ENCODE measurements at places on chromosomes 12 and 14.

DNA sequence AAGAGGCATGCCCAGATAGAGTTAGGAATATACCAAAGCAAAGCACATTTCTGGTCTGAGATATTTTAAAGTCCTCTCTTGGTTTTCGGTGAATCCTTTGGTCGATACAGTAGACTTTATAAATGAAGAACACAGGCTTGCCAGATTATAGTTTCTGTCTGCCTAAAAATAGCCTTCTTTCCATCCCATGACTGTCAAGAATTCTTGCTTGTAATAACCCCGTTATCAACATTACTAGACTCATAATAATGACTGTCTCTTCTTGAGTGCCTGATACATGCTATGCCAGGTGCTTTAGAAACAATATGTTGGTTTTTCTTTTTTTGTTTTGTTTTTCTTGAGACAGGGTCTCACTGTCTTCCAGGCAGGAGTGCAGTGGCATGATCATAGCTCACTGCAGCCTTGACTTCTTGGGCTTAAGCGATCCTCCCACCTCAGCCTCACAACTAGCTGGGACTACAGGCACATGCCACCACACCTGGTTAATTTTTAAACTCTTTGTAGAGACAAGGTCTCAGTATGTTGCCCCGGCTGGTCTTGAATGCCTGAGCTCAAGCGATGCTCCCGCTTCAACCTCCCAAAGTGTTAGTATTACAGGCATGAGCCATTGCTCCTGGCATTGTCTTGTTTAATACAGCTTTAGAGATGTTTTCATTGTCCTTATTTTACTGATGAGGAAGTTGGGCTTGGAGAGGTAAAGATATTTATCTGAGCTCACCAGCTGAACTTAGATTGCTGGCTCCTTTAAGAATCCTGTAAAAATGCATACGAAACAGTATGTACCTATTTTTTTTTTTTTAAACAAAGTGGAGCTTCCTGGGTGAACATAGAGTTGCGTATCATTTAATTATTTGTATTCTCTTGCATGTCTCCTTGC is 30.4 kb downstream of the CHST11 start:
- no peak for DNase-seq

DNA sequence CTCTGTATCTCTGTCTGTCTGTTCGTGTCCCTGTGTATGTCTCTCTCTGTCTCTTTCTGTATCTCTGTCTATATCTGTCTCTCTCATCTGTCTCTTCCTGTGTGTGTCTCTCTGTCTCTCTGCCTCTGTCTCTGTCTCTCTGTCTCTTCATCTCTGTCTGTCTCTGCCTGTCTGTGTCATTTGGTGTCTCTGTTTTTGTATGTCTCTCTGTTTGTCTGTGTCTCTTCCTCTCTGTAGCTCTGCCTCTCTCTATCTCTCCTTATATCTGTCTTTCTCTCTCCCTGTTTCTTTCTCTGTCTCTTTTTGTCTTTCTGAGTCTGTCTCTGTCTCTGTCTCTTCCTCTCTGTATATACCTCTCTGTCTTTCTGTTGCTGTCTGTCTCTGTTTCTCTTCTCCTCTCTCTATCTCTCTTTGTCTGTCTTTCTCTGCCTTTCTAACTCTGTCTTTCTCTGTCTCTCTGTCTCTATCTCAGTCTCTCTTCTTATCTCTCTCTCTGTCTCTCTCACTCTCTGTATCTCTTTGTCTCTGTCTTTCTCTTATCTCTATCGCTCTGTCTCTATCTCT is 50.2 kb downstream of the TMEM121 start:
- no peak for DNase-seq

DNA sequence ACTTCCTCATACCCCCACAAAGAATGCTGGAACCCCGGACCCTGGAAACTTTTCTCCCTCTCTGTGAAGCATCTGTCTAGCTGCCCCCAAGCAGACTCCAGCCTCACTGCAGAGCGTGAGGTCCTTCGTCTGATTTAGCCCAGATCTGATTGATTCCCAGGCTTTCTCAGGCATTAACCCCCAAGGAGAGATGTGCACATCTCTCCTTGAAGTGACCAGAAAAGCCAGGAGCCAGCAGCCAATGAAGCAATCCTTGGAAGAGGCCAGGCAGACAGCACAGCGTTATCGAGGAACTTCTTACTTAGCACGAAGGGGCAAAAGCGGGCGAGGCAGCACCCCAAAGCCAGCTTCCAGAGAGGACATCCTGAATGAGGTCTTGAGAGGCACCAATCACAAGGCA is 100.7 kb downstream of the ZFP36L1 start:
- no peak for DNase-seq

GRCh38 chr12:109797905-109798669 is 35.1 kb downstream of the TRPV4 start:
- DNase-seq: no peak

DNA sequence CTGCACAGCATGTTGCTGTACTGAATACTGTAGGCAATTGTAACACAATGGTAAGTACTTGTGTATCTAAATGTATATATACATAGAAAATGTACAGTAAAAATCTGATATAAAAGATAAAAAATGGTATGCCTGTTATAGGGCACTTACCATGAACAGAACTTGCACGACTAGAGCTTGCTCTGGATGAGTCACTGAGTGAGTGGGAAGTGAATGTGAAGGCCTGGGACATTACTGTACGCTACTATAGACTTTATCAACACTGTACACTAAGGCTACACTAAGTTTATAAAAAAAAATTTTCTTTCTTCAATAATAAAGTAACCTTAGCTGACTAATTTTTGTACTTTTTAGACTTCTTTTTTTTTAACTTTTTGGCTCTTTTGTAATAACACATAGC is 24.2 kb upstream of the NEDD1 start:
- DNase-seq: no peak

- no peak for DNase-seq
These were observed 10.0 kb downstream of the PGF start for GRCh38 chr14:74945261-74945851.

DNA sequence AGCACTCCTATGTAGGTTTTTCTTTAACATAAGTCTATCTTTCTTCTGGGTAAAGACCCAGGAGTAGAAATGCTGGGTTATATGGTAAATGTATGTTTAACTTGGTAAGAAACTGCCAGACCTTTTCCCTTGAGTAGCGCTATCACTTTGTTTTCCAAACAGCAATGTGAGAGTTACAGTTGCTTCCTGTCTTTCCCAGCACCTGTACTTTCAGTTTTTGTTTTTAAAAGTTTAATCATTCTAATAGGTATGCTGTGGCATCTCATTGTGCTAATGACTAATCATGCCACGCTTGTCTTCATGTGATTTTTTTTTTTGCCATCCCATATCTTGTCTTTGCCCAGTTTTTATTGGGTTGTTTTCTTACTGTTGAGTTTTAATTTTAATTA is 28.1 kb downstream of the GIT2 start:
- DNase-seq: no peak

DNA sequence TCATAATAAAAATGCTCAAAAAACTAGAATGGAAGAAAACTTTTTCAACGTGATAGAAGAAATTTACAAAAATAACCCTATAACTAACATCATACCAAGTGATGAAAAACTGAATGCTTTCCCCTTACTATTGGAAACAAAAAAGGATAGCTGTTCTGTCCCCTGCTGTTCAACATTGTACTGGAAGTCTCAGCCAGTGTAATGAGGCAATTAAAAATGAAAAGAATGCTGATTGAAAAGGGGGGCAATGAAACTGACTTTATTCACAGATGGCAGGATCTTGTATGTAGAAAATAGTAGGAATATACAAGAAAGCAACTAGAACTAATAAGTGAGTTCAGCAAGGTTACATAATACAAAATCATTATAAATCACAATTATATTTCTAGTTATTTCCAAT is 337.9 kb upstream of the KITLG start:
- DNase-seq: no peak

GRCh38 chr14:65035049-65035448 is 48.4 kb downstream of the FNTB start:
- no peak for DNase-seq

DNA sequence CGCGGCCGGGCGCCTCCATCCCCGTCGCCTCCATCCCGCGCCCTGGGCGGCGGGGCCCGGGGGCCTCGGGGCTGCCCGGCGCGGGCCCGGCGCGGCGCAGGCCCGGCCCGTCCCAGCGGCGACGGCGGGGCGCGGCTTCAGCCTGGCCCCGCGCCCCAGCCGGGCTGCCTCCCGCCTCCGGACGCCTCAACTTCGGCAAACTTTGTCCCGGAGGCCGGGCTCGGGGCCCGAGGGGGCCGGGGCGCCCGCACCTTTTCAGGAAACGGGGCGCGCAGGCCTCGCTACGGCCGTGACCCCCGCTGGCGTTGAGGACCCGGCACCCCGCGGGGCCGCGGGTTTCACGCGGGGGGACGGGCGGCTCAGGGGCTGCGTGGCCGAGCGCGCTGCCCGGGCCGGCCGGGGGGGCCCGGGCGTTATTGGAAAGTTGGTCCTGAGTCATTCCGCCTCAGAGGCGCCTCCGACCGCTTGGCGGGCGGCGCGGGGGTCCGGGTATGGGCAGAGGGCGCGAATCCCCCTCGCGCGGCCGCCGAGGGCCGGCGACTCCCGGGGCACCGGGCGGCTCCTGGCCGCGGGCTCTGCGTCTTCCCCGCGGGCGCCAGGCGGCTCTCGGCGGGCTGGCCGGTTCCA is 575 bp downstream of the TRAF3 start:
- DNase-seq: no peak

GRCh38 chr14:95712398-95712797 is 1.5 kb downstream of the TCL1A start:
- no peak for DNase-seq

GRCh38 chr12:29738365-29738764 is 45.4 kb downstream of the TMTC1 start:
- no peak for DNase-seq

GRCh38 chr14:59254911-59255545 is 66.6 kb downstream of the DAAM1 start:
- no peak for DNase-seq

DNA sequence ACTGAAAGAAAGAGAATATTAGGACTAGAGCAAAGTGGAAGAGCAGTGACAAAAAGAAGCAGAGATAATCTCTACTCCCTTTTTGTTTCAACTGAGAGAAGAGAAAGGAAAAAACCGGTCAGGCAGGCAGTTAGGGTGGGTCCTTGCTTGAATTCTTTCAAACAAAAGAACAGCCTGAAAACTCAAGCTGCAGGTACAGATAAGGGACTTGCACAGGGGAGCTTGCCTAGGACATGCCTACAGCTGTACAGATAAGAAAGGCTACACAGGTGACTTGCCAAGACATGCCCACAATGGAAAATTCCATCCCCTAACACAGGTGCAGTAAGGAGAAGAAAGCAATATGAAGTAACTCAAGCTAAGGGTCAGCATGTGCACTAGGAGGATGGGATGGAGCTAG is 532.2 kb upstream of the MIS18BP1 start:
- DNase-seq: no peak

DNA sequence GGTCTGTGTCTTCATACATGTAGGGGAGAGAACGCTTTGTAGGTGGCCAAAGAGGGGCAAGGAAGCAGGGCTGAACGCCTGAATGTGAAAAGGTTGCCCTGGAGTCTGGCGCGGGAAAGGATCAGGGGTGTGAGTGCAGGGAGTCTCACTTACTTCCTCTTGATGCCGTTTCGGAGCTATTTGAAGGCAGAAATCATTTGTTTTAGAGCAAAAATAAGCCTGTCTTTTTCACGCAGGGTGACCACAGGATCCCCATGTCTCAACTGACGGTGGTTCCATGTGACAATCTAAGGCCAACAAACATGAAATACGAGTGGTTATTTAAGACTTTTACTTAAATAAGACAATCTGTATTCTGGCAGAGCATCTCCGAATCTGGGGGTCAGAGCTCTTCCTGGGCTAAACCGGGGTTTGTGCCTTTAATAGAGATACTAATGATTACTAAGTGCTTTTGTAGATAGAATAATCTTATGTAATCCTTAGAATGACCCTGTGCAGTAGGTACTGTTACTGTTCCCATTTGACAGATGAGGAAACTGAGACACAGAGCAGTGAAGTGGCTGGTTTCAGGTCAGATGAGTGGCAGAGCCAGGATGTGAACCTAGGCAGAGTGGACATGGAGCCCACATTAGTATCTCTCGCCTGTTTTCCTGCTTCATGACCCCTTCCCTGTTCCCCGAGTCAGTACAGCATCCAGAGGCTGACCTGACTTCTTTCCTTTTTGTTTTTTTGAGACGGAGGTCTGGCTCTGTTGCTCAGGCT is 1.9 kb downstream of the BRI3BP start:
- DNase-seq: no peak

- DNase-seq: no peak
These were observed at the start of gene CACNA2D4 for GRCh38 chr12:1918081-1918883. Gene CACNA2D4, minus strand, starts transcription at chr12:1918652. Its CDS starts 179 bp downstream, at chr12:1918473.

DNA sequence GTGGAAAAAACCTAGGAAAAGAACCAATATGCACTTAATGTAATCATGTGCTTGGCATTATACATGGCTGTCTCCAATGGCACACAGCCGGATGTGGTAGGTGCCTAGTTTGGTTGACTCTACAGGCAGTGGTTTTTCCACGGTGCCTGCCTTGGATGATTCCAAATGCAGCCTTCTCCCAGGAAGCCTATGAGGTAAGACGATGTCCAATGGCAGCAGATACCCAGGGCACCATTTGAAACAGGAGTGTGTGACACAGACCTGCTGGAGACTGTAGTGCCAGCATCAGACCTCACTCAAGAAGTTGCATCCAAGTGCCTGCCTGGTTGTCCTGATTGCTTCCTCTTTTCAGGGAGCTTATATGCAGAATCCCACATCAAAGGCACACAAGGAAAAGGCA is 88.0 kb upstream of the VASH1 start:
- no peak for DNase-seq

DNA sequence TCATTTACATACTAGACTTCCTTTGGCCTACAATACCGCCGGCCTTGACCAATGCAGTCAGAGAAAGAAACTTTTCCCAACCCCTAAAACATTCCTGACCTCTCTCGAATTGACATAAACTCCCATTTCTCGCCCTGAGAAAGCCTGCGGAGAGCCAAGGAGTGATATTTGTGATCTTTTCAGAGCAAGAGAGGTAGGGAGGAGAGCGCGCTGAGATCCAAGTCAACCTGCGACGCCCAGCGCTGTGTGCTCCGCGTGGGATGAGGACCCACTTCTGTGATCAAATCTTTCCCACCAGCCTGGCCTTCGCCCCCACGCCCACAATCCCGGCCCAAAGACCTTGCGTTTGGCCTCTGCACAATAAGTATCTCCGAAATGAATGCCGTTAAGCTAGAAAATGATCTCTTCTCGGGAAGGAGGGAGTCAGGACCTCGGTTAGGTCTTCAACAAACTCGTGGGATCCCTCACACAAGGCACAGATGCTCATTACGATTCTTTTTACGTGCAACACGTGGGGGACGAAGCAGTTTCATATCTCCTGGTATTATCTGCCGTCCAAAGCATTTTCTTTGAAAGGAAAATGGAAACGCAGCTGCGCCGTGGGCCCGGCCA is 6.3 kb upstream of the NPAS3 start:
- no peak for DNase-seq

DNA sequence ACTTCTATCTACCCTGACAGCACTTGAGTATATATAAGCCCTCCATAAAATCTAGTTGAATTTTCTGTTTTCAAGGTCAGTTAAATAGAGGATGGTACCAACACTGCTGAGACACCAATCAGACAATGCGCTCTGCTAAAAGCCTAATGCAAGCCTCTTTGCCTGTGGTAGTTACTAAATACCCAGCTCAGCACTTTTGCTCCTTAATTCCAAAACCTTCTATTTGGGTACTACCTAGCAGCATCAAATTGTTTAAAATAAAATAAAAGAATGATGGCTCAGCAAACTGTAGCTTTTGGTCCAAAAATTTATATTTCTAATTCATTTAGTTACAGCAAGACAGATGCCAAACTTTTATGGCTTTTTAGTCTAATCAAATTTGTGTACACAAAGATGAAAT is 107.9 kb downstream of the IPO8 start:
- no peak for DNase-seq

Data from renal pelvis (tissue), 12 donors.